ENCODE measurements at places on chromosomes 7 and 10.

DNA sequence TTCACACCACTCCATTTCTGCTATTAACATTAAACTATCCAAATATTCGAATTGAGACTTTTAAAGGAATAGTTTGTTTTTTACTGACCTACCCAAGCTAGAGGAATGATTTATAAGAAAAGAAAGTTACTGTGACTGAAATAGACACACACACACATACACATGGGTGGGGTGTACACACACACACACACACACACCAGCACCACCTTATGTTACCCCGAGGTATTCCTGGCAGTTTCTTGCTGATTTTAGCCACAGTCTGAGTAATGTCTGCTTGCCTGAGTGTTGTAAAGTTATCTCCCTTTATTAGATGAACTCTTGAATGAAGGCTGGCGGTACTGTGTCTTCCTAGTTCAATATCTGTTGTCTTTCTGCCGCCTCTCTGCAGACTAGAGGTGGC is 91.3 kb upstream of the PRKG1 start:
- no peaks in the 10 kb centered on the region for H3K4me1 ChIP-seq
- no peak for DNase-seq
- no peaks in the 10 kb centered on the region for H3K27me3 ChIP-seq
- no peaks in the 10 kb centered on the region for H3K36me3 ChIP-seq
- H3K4me3 ChIP-seq: no peak overlapping the region

DNA sequence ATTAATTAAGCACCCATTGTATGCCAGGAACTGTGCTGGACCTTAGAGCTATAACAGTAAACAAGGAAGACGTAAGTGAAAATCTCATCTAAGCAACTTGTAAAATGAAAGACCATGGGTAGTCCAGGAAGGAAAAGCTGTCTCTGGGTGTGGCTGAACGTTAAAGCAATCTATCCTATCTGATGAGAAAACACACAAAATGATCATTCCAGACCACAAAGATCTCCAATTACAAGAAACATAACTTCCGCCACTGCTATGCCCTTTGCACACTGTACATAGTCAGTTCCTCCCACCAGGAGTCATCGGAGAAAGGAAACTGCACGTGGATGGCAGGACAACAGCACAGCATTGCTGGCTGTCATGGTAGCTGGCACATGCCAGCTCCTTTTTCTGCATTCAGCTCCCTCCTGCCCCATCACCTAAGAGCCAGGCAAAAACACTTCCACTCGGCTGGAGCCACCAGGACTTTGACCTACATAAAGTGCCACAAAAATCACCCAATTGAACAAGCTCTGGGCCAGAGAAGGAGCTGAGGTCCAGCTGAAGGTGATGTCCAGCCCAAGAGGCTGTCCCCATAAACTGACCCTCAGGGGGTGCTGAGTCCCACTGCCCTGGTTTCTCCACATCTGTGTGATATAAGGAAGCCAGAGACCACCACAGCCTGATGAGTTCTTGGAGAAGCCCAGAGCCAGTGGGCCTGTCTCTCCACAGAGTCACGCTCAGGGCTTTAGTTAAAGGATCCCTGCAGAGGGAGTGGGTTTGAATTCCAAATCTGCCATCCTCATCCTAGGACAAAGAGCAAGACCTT is 56.4 kb downstream of the STEAP1B start:
- peak overlapping the region; percentile 88 for H3K27ac ChIP-seq
- H3K4me1 ChIP-seq: peaks cover 62% of the 10 kb centered on the region
- H3K36me3 ChIP-seq: peaks cover 17% of the 10 kb centered on the region

- DNase-seq: no peak
- no peaks in the 10 kb centered on the region for H3K4me1 ChIP-seq
These were observed 489.1 kb downstream of the SUGCT start for GRCh38 chr7:40623863-40624262.

DNA sequence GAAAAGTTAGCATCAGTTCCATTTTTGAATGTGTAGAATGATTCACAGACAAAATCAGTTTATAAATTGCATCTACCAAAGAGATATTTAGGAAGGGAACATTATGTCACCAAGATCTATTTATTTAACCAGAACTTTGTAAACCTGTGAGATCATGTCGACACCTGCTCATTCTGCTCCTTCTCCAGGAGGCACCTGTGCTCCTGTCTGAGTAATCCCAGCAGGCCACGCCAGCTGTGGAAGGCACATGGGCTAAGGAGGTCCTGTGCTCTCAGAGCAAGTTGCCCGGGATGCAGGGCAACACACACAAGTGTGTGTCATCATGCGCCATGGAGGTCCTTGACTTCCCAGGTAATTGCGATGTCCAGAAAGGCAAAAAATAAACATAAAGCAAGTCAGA is 45.5 kb upstream of the ADARB2 start:
- H3K27ac ChIP-seq: no peak overlapping the region
- no peaks in the 10 kb centered on the region for H3K4me1 ChIP-seq
- H3K4me3 ChIP-seq: no peak overlapping the region
- no peak for DNase-seq

DNA sequence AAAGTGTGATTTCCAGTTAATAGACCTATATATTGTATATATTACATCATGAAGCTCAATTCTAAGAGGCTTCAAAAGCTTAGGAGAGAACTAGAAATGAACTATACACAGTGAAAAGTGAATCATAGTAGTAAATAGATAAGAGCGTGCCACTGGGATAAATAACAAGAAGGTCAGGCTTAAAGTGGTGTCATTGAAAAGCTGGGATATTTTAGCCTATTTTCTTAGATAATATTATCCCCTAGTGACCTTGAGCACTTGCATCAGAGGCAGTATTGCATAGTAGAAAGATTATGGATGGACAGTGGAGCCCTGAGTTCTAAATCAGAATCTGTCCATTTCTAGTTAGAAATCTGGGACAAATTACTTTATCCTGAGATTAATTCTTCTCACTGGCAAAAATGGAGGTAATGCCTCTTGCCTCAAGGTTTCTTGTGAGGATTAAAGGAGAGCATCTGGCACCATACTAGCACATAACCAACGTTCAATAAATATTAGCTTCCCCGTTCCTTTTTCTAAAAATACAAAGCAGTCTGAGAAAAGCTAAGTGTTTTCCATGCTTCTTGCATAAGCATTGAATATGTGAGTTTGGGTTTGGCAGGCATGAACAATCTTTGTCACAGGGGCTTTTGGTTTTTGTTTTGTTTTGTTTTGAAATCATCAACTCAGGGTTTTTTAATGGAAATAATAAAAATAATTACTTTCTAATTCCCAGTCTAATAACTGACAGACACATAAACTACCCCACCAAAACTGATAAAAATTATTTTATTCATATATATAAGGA is 27.3 kb upstream of the MACC1 start:
- no peaks in the 10 kb centered on the region for H3K36me3 ChIP-seq
- no peaks in the 10 kb centered on the region for H3K27me3 ChIP-seq
- H3K4me3 ChIP-seq: no peak overlapping the region
- no peak for DNase-seq

DNA sequence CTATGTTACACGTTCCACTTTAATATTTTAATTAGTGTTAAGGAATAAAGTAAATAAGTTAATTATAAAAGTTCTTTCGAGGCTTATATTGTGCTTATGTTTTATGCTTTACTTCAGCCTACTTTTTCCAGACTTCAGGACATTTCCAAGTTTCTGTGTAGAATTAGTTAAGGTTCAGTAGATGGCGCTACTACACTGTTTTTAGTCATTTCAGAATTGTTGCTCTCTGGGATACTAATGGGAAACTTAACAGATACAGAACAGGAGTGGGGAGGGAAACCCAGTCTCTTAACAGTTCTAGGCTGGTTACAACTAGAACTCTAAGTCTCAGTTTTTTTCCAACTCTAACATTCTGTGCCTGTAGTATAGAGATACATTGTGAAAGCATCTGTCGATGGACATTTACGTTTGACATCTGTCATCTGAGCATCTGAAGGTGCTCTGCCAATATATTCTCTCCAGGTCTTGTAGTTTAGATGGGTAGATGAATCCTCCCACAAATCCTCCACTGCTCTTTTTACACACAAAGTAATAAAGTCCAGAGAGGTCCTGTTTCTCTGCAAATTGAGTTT is 56.8 kb upstream of the FAM171A1 start:
- DNase-seq: no peak
- H3K36me3 ChIP-seq: no peaks in the 10 kb centered on the region
- H3K27ac ChIP-seq: no peak overlapping the region
- peaks cover 19% of the 10 kb centered on the region for H3K27me3 ChIP-seq

GRCh38 chr10:24701447-24701846 is 22.2 kb downstream of the ARHGAP21 start:
- no peak overlapping the region for H3K4me3 ChIP-seq
- no peaks in the 10 kb centered on the region for H3K27me3 ChIP-seq
- peaks cover 28% of the 10 kb centered on the region for H3K4me1 ChIP-seq
- DNase-seq: no peak

- H3K36me3 ChIP-seq: peaks cover 15% of the 10 kb centered on the region
- H3K4me3 ChIP-seq: no peak overlapping the region
These were observed 136.2 kb downstream of the TCF7L2 start for GRCh38 chr10:113086282-113086681.

GRCh38 chr10:89690027-89690426 is 11.4 kb upstream of the KIF20B start:
- H3K36me3 ChIP-seq: no peaks in the 10 kb centered on the region
- no peak overlapping the region for H3K27ac ChIP-seq
- DNase-seq: no peak
- no peaks in the 10 kb centered on the region for H3K27me3 ChIP-seq
